Activated CD4-positive, alpha-beta T cell treated with anti-CD3 and anti-CD28 coated beads for 24 hours (primary cell): ENCODE measurements at places on chromosomes 3 and 15.

DNA sequence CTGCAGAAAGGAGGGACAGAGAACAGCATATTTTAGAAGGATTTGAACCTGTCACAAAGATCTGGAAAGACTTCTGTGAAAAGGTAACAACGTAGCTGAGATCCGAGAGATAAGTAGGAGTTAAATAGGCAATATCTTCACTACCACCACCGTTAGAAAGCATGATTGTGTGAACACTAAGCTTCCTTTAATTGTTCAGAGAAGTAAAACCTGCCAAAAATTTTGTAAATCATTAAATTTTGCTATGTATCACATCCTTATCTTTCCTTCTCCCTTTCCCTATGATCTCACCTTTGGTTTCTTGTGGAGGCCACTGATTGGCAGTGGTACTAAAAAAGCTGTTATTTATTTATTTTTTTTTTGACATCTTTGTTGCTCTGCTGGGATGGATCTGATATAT, 346.9 kb downstream of the NLGN1 start:
- DNase-seq = no peak

DNA sequence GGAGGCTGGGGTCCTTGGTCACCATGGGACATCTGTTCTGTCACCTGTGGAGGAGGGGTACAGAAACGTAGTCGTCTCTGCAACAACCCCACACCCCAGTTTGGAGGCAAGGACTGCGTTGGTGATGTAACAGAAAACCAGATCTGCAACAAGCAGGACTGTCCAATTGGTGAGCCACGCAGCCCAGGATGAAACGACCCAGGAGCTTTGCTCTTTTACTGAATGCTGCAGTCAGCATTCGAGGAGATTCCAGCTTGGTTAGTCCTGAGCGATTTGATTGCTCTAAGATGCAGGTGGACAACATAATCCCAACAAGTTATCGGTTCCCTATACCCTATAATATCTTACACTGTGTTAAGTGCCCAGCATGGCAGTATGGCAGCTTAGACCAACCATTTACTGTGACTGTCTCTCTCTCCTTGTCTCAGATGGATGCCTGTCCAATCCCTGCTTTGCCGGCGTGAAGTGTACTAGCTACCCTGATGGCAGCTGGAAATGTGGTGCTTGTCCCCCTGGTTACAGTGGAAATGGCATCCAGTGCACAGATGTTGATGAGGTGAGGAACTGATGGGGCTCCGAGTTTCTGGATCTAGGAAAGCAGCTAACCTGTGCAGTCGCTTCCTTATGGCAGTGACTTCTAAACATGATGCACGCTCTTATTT, 7.8 kb downstream of the THBS1 start:
- no peak for DNase-seq

- DNase-seq = no peak
Observed at GRCh38 chr3:161560008-161560637, 63.5 kb downstream of the OTOL1 start.

- no peak for DNase-seq
Observed at GRCh38 chr15:89768071-89768500, 8.0 kb upstream of the MESP2 start.

DNA sequence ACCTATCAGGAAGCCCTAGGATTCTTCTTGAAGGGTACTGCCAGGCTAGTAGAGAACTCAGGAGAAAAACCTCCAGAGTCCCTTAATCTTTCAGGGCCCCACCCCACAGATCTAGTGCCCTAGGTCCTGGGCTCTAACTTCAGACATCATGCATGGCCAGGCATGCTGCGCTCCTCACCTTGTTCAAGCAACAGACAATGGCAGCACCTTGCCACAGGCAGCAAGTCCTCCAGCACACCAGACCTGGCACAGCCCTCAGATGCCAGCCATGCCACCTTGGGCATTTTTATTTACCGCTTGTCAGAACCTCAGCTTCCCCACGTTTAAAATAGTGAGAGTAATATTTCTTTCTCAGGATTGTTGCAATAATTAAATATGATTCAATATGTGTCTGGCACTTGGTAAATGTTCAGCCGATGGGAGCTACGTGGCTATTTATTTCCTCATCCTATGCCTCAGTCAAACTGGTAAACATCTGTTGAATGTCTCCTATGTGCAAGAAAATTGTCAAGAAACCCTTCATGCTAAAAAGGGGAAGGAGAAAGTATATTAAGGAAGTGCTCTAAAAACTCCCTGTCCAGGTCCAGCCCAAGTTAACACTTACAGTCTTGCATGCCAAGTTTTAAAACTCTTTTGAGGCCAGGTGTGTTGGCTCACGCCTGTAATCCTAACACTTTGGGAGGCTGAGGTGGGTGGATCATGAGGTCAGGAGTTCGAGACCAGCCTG, 14.5 kb upstream of the CCR1 start:
- no peak for DNase-seq

- DNase-seq = no peak
Observed at GRCh38 chr3:81003008-81003645, 758.3 kb downstream of the GBE1 start.

GRCh38 chr15:63832620-63833019, 1.1 kb downstream of the HERC1 start:
- no peak for DNase-seq

DNA sequence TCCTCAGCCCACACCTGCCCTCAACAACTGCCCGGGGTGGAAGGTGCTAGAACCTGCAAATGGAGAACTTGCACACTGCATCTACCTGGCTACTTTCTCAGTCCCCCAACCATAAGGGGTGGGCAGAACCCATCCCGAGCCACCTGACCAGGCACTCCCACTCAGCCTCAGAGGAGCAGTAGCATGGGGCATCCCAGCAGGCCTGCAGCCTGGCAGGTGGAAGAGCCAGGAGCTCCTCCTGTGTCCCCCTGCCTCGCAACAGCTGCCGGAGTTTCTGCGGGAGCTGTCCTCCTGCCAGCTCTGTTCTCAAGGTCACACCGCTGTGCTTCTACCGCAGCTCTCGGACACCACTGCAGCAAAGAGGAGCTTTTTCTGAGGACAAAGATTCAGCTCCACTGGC, 27.5 kb downstream of the RAB6B start:
- DNase-seq = no peak

DNA sequence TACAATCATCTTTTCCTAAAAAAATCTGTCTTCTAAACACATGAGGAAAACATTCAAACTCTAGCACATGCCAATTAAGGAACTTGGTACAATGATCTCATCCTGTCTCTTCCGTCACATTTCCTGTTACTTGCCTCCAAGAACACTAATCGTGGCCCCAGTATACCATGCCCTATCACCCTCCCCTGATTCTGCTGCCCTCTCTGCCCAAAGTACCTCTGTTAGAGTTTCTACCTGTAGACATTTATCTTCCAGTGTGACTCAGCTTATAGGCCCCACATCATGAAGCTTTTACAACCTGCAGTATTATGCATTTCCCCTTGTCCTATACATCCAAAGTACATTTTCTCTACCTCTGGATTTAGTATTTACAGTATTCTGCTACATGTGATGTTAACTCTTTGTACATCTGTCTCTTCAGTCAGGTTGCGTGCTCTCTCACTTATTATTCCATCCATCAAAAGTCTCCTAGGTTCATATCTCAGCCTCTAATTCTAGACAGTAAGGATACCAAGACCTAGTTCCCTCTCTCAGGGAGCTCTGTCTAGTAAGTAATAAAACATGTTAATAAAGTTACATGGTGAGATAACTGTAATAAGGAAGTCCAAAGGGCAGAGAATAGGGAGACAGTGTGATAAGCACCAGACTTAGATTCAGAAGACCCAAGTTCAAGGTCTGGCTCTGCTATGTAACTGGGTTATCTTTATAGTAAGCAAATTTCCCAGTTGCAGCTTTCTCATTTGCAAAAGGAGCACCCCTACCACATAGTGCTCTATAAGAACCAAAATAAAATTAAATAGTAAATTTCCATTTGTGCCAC, 8.9 kb upstream of the SEMA6D start:
- DNase-seq = no peak

DNA sequence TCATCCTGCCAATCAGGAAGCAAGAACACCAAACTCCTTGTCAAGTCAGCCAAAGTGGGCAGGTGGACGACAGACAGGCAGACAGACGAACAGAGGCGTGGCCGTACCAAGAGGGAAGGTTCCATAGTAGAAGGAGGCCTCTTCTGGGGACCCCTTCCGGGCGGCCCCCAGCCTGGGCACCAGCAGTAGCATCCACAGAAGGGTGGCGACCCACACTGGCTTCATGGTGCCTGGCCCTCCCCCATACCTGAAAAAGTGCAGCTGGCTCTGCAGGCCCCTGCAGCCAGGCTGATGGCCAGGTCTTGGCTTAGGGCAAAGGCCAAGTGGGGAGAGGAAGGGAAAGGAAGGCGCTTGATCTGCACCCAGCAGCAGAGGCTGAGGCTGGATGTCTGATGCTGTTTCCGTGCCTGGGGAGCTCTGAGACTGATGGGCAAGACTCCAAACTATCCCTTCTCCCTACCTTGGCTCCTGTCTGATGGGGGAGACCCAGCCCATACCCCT, 607 bp downstream of the LCTL start:
- DNase-seq = no peak

DNA sequence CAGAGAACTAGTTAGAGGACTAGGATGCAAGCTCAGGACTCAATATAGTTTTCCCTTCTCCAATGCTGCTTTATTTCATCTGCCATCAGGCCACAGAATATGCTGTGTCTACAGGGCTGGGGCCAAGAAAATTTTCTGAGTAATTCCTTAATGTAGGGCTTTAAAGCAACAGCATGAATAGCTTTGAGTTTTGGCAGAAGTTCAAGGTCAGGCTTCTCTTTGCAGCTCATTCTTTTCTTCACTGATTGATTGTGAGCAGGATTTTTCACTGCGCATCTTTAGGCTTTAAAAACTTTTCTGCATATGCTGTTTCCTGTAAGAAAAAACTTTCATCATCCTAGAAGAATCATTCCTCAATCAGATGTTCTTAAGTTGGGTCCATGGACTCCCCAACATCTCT, 4.6 kb downstream of the TMEM108 start:
- DNase-seq = no peak

- DNase-seq = no peak
Observed at GRCh38 chr3:151443583-151443982, 17.3 kb downstream of the IGSF10 start.

DNA sequence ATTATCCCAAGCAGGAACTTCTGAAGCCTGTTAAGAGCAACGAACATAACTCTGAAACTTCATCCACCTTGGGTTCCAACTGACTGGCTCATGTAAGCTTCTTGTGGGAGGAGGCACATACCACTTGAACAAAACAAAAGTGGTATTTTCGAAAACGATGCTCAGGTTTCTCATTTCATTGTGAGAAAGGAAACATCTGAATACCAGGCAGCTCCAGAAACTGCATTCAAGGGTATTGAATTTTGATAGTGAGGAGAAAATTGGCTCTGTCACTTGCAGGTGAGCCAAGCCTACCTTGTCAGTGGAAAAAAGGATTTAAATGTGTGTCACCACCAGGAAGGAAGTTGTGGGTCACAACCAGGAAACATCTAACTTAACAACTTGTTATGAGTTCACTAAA, 218.1 kb upstream of the SATB1 start:
- no peak for DNase-seq

- no peak for DNase-seq
Observed at GRCh38 chr3:17166369-17166768, 281.6 kb downstream of the PLCL2 start.

- no peak for DNase-seq
Observed at GRCh38 chr3:188233320-188233719, 79.4 kb downstream of the LPP start.

GRCh38 chr15:80157215-80157614, 4.4 kb downstream of the FAH start:
- DNase-seq = no peak

- DNase-seq = no peak
Observed at GRCh38 chr3:123270818-123271217, 69.1 kb downstream of the SEC22A start.

DNA sequence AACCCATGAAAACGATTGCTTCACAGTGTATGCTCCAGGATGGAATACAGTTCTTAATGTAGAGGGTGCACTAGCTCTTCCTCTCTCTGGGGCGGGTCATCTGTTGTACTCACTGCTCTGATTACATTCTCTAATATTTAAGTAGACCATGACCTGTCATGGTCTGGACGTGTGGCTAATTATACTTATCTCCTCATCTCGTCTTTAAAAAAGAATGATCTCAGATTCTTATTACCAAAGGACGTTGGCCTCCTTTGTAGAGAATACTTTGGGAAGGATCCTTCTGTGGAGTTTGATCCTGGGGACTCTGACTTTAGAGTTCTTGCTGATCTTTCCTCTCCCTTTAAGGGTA, 48.4 kb upstream of the TRAK1 start:
- no peak for DNase-seq

- no peak for DNase-seq
Observed at GRCh38 chr15:42368096-42368495, 8.8 kb downstream of the CAPN3 start.

- DNase-seq = no peak
Observed at GRCh38 chr3:61369678-61370077, 118.4 kb upstream of the FHIT start.

DNA sequence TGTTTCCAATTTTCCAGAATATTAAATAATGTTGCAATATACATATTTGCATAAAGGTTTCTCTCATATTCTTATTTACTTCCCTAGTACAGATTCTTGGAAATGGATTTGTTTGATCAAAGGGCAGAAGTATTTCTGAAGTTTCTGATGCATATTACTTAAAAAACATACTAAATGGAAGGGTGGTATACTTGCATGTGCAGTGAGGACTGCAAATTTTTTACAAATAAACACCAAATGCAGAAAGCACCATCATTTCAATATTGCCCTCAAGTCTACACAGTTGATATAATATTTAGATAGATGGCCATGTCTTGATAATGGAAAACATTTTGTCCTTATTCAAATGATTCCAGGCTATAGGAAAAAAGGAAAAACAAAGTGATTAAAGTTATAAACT, 12.3 kb downstream of the TM4SF18 start:
- DNase-seq = no peak

GRCh38 chr3:27714692-27715453, 7.2 kb downstream of the EOMES start:
- no peak for DNase-seq

- DNase-seq = no peak
Observed at GRCh38 chr3:194057570-194058188, 78.3 kb upstream of the HES1 start.

- no peak for DNase-seq
Observed at GRCh38 chr15:71261909-71262308, 146.6 kb downstream of the THSD4 start.

GRCh38 chr15:88900309-88900981, 5.1 kb upstream of the HAPLN3 start:
- no peak for DNase-seq

- DNase-seq = no peak
Observed at GRCh38 chr3:62876064-62876463, 848 bp upstream of the CADPS start.

GRCh38 chr15:35496585-35496984, 49.4 kb downstream of the DPH6 start:
- no peak for DNase-seq

GRCh38 chr3:172726380-172726779, 15.5 kb upstream of the NCEH1 start:
- no peak for DNase-seq

DNA sequence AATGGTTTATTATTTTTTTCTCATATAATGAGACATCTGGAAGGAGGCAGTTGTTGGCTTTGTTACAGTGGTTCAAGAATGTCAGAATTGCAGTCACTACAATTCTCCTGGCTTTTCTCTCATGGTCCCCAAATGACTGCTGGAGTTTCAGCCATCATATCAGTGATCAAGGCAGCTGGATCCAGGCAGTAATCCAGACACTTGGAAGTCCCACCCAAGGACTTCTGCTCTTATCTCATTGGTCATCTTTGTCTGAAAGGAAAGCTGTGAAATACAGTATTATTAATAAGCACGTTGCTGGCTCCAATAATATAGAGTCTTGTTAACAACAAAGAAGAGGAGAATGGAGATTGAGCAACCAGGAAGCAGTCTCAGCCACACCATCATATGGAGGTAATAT, 22.9 kb upstream of the MED12L start:
- DNase-seq = no peak

GRCh38 chr15:83477172-83477807, 30.1 kb downstream of the SH3GL3 start:
- no peak for DNase-seq
